ENCODE measurements at places on chromosomes 13 and 19. TPM values are rescaled to one million over a fixed set of nuclear protein-coding genes. Genes with fewer than 3 reads are reported as not detected.
A peak's percentile ranks its signal among the peaks of the same experiment; 100 is the strongest.

Gene RINL
- 122 TPM for total RNA-seq

Gene PCSK4
- 13.3 TPM for total RNA-seq

Gene GARIN5A
- total RNA-seq, result 0.76 TPM

Gene IGFL3
- total RNA-seq, result not detected

Gene ZNF700
- total RNA-seq, result 16.0 TPM

Gene SIGLEC12
- 1.0 TPM for total RNA-seq

Gene KLF1
- total RNA-seq, result 0.58 TPM

Gene APLP1
- 2.4 TPM for total RNA-seq

Gene C5AR1
- 3.0 TPM for total RNA-seq

Gene CBLC
- total RNA-seq, result not detected

Gene SHD
- not detected for total RNA-seq

Gene FCER2
- 7.7 TPM for total RNA-seq

DNA sequence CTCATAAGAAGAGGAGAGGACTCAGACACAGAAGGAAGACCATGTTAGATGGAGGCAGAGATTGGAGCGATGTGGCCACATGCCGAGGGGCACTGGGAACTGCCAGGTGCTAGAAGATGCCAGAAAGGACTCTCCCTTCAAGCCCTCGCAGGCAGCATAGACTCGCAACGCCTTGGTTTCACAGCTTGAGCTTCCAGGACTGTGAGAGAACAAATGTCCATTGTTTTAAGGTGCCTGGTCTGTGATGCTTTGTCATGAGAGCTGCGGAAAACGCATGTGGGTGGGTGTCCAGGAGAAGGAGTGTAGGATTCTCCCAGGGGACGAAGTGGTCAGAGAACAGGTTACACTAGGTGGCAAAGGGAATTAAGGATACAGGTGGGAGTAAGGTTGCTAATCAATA lies 125.9 kb upstream of the USP29 start:
- DNase-seq, result no peak

DNA sequence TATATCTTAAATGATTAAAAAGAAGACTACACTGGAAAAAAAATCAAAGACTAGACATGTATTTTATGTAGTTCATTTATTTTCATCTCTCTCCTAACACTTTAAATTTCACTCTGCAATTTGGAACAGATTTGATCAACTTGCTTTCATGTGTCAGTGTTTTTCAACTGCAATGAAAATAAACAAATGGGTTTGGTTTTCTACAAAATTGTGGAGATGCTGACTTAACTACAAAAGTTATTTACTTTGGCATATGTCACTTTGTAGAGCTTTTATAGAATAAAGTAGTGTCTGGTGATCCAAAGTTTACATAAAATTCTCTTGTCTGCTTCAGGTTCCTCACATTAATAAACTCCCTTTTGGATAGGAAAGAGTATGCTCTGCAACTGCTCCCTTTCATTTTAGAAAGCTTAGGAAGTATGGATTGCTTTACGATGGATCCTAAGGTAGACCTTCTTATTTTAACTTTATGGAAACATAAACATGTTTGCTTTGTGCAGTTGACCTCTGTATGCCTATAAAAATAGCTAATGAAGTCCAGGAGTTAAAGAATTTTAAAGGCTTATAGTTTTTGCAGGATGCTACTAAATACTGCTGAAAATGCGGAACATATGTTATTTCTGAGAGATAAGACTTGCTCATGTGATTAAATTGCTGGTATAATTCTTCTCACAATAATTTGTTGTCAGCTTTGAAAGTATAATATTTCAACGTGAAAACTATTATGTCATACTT lies 815.9 kb downstream of the PCDH9 start:
- no peak for DNase-seq

- no peak for DNase-seq
Observed at GRCh38 chr19:54959840-54960239, 6.3 kb upstream of the NLRP2 start.

DNA sequence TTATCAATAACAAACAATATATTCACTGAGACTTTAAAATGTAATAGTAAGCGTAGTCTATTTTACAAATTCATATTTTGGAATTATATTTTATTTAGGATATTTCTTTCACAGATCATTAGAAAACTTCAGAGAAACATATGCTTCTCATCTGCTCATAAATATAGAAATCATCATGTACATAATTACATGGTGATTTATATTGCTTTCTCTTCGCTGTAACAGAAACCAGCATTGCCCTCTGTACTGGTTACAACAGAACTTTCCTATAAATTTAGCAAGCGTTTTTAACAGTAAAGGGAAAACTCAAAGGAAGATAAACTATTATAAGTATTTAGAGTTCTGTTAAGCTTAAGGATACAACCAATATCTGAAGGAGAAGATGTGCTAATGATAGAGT lies 672.8 kb downstream of the PCDH9 start:
- no peak for DNase-seq

GRCh38 chr19:45498411-45499195 lies at the start of gene PPM1N:
PPM1N (plus strand) TSS chr19:45498443; CDS start chr19:45498473, 30 bp downstream.
- DNase-seq, result peak; percentile 75

DNA sequence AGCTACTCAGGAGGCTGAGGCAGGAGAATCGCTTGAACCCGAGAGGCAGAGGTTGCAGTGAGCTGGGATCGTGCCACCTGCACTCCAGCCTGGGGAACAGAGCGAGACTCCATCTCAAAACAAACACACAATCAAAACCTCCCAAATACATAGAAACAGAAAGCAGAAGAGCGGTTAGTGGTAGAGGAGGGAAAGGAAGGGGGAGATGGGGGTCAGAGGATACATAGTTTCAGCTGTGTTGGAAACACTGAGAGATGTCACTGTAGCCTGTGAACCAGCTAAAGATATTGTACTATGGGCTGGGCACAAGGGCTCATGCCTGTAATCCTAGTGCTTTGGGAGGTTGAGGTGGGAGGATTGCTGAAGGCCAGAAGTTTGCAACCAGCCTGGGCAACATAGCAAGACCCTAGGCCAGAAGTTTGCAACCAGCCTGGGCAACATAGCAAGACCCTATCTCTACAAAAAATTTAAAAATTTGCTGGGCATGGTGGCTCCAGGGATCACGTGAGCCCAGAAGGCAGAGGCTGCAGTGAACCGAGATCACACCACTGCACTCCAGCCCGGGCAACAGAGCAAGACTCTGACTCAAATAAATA lies 49.9 kb downstream of the GNG7 start:
- no peak for DNase-seq

DNA sequence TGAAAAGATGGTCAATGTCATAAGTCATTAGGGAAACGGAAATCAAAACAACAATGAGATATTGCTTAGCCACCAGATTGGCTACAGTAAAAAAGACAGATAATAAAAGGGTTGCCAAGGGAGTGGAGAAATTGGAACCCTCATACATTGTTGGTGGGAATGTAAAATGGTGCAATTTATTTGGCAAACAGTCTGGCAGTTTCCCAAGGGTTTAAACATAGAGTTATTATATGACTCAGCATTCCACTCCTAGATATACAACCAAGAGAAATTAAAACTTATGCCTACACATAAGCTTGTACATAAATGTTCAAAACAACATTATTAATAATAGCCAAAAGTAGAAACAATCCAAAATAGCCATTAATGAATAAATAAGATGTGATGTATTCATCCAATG lies 9.9 kb upstream of the ZNF227 start:
- no peak for DNase-seq

- DNase-seq, result peak; percentile 71
Observed at GRCh38 chr19:6065685-6066374, 44.5 kb downstream of the RFX2 start.

DNA sequence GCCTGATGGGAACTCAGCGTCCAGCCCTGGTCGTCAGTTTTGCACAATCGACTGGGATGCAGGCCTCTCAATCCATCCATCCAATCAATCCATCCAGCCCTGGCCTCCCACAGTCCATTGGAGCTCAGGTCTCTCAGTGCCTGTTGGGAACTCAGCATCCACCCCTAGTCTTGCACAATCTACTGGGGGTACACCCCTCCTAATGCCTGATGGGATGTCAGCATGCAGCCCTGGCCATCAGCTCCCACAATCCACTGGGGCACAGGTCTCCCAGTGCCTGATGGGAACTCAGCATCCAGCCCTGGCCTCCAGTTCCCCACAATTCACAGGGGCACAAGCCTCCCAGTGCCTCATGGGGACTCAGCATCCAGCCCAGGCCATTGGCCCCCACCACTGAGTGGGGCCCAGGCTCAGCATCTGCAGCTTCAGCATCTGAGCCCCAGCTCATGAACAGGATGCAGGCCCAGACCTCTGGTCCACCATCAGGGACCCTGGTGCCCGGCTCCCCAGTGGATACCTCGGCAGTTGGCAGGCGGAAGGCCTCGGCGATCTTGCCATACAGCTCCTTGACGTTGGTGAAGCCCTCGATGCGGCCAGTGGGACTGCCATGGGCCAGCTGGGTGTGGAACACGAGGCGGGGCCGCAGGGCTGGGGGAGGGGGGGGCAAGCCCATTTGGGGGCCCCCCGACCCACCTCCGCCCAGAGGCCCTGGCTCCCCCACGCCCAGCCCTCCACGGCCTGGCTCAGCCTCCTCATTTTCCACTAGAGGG lies 7.2 kb upstream of the PTGER1 start:
- no peak for DNase-seq

DNA sequence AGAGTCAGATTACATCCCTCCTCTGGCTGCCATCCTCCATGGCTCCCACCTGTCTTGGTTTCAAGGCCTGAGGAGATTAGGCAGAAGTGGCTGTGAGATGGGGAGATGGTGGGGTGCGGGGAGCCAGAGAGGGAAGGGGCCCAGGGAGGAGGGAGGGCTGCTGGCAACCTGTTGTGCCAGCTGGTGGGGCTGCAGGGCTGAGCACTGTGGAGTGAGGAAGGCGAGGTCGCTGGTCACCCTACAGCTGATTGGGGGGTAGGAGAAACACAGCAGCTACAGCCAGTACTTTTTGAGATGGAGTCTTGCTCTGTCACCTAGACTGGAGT lies 48.3 kb downstream of the CD320 start:
- DNase-seq, result no peak

GRCh38 chr19:34644991-34645461 lies 31.9 kb downstream of the SCGB2B2 start:
- DNase-seq, result no peak

DNA sequence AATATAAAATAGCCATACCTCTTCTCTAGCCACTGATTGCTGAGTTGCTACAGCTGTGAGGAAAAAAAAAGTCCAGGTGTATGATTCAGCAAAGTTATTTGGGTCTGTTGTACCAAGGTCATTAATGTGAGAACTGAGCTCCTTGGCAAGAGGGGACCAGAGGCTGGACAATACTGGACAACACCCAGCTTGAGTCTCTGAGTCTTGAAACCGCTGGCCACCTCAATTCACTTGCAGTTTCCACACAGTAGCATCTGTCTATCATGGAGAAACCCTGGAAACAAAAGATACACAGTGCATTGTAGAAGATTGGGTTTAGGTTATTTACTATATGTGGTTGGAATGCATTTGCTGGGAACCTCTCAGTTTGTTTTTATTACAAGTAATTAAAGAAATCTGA lies 60.4 kb downstream of the WDFY2 start:
- DNase-seq, result no peak

DNA sequence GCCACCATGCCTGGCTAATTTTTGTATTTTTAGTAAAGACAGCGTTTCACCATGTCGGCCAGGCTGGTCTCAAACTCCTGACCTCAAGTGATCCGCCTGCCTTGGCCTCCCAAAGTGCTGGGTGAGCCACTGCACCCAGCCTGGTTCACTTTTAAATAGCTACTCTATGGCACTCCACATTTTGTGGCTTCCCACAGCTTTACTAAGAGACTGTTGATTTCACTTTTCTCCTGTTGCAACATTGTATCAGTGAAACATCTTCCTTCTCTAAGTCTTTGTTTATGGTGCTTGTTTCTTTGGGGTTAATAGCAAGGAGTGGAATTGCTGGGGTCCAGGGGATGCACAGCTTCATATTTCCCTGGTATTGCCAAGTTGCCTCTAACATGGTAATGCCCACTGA lies 12.3 kb downstream of the TMEM38A start:
- DNase-seq, result no peak

DNA sequence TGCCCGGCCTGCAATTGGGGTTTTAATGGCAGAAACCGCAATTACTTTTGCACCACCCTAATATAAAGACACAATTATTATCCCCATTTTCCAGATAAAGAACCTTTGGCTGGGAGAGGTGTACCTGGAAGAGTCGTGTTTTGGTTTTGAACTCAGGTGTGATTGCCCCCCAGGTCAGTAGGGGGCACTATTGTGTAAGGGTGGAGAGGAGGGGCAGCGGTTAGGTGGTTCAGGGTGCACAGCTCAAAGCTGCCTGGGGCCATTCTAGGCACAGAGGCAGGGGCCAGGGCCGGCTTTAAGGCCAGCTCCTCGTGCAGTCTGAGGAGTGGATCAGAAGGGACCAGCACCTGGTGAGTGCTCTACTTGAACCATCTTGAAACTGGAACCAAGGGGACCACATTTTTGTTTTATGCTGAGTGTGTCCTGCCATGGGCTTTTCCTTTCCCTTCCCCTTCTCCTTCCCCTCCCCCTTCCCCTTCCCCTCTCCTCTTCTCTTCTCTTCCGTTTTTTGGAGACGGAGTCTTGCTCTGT lies 5.8 kb upstream of the FCGRT start:
- DNase-seq, result peak; percentile 85

DNA sequence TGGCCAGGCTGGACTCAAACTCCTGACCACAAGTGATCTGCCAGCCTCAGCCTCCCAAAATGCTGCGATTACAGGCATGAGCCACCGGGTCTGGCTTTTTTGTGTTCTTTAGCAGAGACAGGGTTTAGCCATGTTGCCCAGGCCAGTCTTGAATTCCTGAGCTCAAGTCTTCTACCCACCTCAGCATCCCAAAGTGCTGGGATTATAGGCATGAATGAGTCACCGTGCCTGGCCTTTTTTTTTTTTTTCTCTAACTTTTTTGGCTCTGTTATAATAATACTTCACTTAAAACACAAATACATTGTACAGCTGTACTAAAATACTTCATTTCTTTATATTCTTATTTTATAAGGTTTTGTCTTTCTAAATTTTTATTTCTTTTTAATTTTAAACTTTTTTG lies 599.5 kb upstream of the PCDH9 start:
- no peak for DNase-seq

- no peak for DNase-seq
Observed at GRCh38 chr19:52206481-52206880, 16.6 kb downstream of the PPP2R1A start.

GRCh38 chr13:111058796-111059506 lies 56.2 kb upstream of the ARHGEF7 start:
- DNase-seq, result no peak

GRCh38 chr13:65456150-65456912 lies 1773.8 kb downstream of the PCDH9 start:
- DNase-seq, result no peak

DNA sequence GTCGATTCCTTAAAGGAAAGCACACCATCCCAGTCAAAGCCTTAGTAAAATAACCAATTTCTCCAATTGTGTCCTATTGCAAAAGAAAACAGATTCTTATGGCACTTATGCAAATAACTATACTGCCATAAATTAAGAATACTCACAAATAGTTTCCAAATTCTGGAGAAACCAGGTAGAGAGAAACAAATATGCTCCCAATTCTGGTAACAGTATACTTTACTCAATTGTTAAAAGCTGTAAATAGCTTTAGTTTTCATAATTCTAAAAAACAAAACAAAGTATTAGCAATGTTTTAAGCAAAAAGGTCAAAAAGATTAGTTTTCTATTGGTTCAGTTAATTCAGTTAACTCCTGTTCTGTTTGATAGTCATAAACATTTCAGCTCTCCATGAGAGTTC lies 18.2 kb upstream of the UBAC2 start:
- no peak for DNase-seq

GRCh38 chr13:30739761-30740642 lies 4.7 kb downstream of the ALOX5AP start:
- DNase-seq, result peak; percentile 84
